ENCODE measurements at places on chromosomes 7 and 10. TPM values are rescaled to one million over a fixed set of nuclear protein-coding genes. Genes with fewer than 3 reads are reported as not detected.

Gene GNB2
- 79.3 TPM for total RNA-seq

Gene NUP205
- 62.8 TPM for total RNA-seq

Gene PLXDC2
- total RNA-seq: 2.4 TPM

Gene PTN
- 0.56 TPM for total RNA-seq

Gene FBXO24
- 0.09 TPM for total RNA-seq

Gene NKX6-2
- total RNA-seq: under 0.01 TPM

Gene OR2A12
- not detected for total RNA-seq

Gene NYAP1
- 2.2 TPM for total RNA-seq

Gene KLF14
- not detected for total RNA-seq

Gene CAV2
- 215 TPM for total RNA-seq

Gene UNCX
- total RNA-seq: not detected

Gene TMEM213
- not detected for total RNA-seq

Gene KAZALD1
- 1.7 TPM for total RNA-seq

Gene PRSS37
- total RNA-seq: not detected

Gene DNA2
- total RNA-seq: 5.3 TPM

Gene CHAT
- total RNA-seq: not detected

Gene HTR7
- total RNA-seq: 0.47 TPM

Gene CAPZA2
- total RNA-seq: 239 TPM

Gene LIPN
- total RNA-seq: not detected

Gene NHLRC2
- 11.1 TPM for total RNA-seq

Gene CALML3
- total RNA-seq: not detected

Gene NPC1L1
- not detected for total RNA-seq

Gene SNX10
- 0.19 TPM for total RNA-seq

Gene SLK
- total RNA-seq: 72.8 TPM

Gene LIPF
- total RNA-seq: not detected

Gene OGDHL
- total RNA-seq: 0.99 TPM

Gene TMEM225B
- total RNA-seq: 0.19 TPM

Gene ATG9B
- 0.19 TPM for total RNA-seq

Gene PRTFDC1
- 6.5 TPM for total RNA-seq

Gene GIMAP8
- 60.6 TPM for total RNA-seq

Gene CYP3A7
- not detected for total RNA-seq

Gene TMEM176B
- 0.09 TPM for total RNA-seq

Gene NOM1
- total RNA-seq: 26.5 TPM

Gene CFAP43
- 0.09 TPM for total RNA-seq

Gene EXOSC1
- total RNA-seq: 28.8 TPM

Gene KCNIP2
- 0.27 TPM for total RNA-seq

Gene LGI1
- not detected for total RNA-seq

Gene PLEKHA1
- total RNA-seq: 25.3 TPM

Gene CTAGE8
- not detected for total RNA-seq

Gene AOC1
- not detected for total RNA-seq

Gene FAM25G
- total RNA-seq: not detected

Gene NAT16
- not detected for total RNA-seq

Gene TRPV5
- not detected for total RNA-seq

Gene DPP6
- total RNA-seq: not detected

Gene JCAD
- total RNA-seq: 52.4 TPM

Gene PALD1
- total RNA-seq: 25.0 TPM

Gene PDIA4
- 292 TPM for total RNA-seq

Gene LBX1
- not detected for total RNA-seq

Gene CACNB2
- not detected for total RNA-seq

Gene SORCS1
- total RNA-seq: not detected
